ENCODE measurements at places on chromosomes 3 and 15.

DNA sequence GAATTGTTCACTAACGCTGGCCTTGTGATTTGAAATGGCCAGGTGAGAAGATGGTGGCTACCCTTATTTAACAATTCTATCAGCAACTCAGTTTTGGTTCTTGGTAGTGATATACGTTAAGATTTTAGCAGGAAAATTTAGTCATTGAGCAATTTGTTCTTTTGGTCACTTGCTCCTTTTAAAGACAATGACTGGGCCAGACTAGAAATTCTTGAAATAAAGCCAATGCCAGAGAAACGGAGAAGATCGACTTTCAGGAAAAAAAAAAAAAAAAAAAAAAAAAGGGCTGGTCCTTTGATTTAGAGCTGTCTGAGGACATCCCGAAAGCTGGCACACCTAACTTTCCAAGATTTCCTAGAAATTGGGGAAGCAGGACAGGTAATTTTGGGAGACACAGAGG lies 178.5 kb downstream of the FNDC3B start:
- DNase-seq, result no peak

- no peak for DNase-seq
Measured at GRCh38 chr3:32340611-32341365, 50.9 kb upstream of the CMTM7 start.

- DNase-seq, result no peak
Measured at GRCh38 chr3:187352581-187353575, 15.3 kb upstream of the RTP4 start.

DNA sequence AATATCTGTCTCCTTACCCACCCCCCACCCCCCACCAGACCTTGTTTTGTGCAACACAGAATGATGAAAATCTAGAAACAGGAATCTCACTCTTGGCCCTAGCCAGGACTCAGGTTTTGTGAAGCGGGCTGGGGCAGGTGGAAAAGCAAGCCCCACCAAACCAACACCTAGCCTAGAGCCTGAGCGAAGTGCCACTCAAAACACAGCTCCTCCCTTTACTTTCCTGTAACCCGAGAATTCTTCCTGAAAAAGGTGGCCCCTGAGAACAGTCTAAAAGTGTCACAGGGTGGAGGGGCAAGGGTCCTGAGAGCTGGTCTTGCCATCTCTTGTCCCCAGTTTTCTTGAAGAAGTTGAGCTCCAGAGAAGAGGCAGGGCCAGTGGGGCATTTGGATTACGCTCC lies 17.4 kb upstream of the RPUSD3 start:
- DNase-seq, result no peak

DNA sequence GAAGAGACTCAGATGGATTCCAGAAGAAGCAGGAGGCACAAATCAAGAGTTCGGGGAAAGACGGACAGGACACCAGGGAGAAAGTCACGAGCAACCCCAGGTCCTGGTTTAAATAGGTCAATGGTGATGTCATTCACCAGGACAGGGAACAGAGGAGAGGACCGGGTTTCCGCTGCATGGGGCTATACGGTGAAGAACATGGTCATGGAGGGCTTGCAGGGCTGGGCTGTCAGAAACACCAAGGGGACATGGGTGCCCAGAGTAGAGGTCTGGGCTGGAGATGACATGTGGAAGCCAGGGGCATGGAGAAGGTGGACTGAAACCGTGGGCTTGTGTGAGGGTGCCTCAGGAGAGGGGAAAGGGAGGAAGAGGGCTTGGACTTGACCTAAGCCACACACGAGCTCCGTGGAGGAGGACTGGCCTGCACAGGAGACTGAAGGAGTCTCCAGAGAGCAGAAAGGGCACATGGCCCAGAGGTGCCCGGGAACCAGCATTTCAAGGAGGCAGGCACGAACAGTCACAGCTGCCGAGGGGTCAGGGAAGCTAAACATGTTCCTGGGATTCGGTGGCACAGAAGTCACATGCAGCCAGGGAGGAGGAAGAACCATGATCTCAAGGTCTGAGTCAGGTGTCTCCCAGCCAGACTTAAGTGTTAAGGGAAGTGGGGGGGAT lies 54.2 kb upstream of the RPL32 start:
- DNase-seq, result no peak

DNA sequence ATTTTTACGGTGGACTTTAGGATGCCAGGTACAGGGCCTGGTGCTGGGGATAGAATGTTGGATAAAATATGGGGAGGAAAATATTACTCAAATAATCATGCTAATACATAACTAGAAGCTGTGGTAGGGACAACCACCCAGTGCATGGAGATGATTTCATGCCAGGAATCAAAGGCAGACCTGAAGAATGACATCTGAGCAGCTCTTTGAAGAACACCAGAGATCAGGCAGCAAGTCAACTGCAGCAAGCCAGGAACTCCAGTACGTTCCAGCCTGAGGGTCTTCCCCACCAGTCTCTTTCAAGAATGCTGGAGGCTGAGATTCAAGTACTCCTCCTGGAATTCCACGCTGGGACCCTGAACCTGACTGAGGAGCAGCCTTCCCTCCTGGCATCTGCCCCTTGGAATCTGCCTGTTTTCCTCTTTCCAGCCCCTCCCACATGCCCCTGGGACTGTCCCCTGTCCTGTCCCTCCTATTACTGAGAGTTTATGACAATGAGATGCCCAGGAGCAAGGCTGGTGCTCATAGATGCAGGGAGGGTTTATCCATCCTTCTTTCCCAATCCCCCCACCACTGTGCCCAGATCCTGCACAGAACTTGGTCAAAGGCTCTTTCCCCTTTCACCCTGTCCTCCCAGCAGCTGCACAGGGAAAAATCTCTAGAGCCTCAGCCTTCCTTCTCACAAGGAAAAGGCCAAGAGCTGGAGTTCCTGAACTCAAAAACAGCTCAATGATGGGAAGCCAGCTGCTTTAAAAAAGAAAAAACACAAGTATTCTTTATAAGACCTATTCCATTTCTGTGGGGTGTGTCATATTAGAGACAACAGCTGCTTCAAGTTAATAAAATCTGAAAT lies 68.0 kb downstream of the PDZRN3 start:
- no peak for DNase-seq

DNA sequence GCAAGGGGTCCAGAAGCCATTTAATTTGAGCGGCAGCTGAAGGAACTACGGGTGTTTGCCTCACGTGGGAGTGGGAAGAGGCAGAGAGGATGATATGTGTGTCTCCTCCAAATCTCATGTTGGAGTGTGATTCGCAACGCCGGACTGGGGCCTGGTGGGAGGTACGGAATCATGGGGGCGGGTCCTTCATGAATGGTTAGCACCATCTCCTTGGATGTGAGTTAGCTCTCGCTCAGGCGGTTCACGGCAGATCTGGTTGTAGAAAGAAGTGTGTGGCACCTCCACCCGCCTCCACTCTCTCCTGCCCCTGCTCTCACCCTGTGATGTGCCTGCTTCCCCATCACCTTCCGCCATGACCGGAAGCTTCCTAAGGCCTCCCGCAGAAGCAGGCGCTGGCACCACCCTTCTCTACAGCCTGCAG lies 25.4 kb downstream of the XXYLT1 start:
- no peak for DNase-seq

GRCh38 chr3:196502775-196503195 lies 783 bp downstream of the RNF168 start:
- peak; percentile 46 for DNase-seq

DNA sequence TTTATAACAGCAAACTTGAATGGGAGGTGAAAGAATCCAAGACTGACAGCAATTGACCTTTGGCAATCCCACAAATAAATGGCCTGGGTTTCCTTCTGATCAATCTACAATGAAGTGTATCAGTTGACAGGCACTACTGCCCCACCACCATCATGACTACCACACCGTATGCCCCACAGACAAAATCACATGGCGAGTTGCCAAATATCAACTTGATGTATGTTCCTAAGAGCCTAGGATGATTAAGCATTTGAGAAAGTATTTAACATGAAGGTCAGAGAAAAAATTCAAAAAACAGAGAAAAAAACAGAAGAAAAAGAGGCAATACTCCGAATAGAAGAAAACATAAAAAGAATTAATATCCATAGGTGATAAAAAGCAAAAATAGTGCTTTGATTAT lies 215.9 kb upstream of the STAC start:
- DNase-seq, result no peak

DNA sequence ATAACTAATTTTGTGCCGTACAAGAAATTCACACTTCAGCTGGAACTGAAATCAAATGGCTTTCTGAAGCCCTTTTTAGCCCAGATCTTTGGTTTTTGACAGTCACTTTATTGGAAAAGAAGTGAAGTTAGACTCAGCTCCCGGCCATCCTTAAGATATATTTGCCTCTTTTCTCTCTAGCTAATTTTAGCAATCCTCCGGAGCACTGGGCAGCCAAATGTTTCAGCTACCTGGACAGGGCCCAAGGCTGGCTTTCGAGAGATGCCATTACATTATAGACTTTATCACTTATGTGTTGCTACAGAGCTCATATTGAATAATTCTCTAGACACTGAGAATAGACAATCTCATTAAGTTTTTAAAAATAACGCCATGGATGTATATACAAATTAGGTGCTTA lies 28.5 kb upstream of the RPL39L start:
- no peak for DNase-seq

DNA sequence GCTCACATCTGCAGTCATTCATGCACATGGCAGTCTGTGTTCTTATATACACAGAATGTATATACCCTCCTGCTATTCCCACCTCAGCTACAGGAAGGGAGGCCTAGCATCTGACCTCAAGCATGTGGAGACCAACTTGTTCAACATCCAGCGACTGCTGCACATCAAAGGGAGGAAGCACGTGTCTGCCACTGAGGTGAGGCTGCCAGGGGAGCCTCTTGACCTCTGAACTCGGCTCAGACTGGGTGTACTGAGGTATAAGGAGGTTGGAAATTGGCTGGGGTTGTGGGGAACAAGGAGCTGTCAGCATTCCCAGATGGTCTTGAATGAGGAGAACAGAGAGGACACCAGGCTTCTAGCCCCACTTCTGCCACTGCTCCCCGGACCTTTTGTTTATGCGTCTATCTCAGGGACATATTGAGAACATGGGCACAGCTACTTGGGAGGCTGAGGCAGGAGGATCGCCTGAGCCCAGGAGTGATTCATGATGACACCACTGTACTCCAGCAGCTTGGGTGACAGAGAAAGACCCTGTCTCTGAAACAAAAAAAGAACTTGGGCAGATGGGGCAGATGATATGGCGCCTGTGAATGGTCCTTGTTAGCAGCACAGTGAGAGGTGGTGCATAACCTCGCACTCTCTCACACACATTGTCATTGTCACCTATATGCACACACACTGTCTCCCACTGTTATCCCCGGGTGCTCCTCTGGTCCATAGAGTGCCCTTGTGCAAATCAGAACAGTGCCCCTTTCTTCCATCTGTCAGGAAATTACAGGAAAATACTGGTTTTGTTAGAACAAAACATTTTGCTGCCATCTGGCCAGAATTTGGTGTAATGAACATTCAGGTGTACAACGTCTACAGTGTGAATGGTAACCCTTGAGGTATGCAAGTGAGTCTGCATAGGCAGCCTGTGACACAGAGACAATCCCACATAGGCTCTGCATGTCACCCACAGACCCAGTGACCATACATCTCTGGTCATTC lies 5.4 kb downstream of the VILL start:
- DNase-seq, result peak; percentile 50

GRCh38 chr15:61687651-61688050 lies 372.6 kb downstream of the VPS13C start:
- no peak for DNase-seq

DNA sequence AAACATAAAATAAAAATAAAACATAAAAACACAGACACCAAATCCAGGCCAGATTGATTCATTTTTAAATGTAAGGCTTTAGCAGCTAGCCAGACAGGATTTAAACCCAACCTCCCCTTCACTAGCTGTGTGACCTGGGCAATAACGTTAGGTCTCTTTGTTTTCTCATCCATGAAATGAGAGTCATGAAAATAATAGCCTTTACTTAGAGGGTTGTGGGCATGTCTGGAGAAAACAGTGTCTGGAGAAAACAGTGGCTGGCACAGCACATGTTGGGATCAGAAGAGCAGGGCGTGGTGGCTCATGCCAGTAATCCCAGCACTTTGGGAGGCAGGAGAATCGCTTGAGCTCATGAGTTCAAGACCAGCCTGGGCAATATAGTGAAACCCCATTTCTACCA lies 1.9 kb upstream of the DPPA4 start:
- no peak for DNase-seq

DNA sequence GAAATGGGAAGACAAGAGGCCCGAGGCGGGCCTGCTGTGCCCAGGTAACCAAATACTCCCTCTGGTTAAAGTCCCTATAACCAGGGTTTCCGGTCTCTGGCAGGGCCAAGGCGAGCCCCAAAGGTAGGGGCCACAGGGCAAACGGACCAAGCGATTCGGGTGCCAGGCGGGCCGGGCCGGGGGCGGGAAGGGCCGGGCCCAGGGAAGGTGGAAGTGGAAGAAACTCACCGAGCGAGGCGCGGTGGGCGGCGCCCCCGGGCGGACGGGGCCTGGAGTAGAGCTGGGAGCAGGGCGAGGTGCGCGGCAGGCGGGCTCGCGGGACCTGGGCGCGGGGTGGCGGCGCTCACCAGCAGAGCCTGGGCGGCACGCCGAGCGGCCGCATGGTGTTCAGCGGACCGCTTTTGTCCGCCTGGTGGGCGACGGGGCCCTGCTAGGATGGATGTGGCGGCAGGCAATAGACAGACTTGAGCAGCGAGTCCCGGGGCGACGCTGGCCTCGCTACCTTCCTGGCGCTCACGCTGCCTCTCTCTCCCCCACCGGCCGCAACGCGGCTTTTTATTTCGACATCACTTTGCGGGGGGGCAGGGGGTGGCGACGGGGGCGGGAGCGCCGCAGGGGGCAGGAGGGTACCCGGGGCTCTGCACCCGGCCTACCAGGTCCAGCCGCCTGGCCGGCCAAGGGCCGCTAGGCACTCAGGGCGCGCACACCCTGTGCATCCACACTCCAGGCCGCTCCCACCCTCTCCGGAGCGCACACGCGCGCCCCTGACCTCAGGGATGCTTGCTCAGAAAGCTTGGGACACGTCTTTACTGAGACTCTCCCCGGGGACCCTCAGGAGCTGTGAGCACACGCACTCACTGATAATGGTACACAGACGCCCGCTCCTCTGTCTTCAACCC lies at the start of gene GATA2:
GATA2 (minus strand) TSS at position 531 of the 899 bp plus-strand sequence. CDS start 6,170 bp downstream, outside the sequence.
- peak; percentile 13 for DNase-seq

GRCh38 chr15:39896846-39897245 lies 23.2 kb downstream of the GPR176 start:
- no peak for DNase-seq

DNA sequence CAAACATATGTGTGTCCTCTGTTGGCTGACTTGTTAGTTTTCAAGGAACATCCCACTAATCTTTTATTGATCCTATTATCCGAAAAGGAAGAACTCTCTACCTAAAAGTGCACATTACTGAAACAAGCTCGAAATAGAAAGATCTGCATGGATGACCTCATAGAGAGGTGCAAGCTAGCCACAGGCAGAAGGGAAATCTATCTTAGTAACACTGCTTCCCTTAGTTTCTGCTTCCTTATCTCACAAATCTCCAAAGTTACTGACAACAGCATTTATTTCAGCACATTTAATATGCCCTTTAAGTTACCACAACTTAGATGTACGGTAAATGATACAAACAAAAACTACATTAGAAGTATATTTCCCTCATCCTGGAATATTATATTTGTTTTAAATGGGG lies 285.1 kb upstream of the CCDC54 start:
- DNase-seq, result no peak

DNA sequence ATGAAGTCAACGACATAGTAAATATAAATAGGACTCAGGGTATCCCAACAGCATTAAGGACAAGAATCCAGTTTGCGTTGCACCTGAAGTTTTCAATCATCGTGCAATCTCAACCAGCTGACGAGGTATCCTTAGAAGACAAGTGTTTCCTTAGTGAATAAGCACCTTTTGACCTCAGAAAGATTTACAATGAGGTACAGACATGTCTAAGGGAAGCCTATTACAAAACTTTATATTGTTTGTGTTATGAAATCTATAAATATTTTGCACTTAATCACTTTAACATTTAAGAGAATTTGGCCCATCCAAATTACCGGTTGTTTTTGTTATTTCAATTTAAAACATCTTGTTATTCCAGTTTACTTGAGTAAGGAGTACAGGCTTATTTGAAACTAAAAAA lies 64.9 kb upstream of the PRICKLE2 start:
- DNase-seq, result no peak
